ENCODE measurements at places on chromosomes 12 and 14.

DNA sequence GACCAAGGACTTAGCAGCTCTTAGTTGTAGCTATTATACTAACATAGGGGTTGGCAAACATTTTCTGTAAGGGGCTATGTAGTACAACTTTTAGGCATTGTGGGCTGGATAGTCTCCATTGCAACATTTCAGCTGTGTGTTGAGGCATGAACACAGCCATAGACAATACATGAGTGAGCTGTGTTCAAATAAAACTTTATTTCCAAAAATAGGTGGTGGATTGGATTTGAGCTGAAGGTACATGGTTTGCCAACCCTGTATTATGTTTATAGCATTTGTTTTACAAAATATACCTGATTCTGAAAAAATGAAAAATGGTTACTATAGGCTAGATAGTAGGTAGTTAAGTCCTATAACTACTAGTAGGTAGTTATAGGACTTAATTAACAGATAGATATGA is 40.5 kb downstream of the ETNK1 start:
- H3K36me3 ChIP-seq, result peaks cover 17% of the 10 kb centered on the region
- no peak overlapping the region for H3K4me3 ChIP-seq
- no peak for DNase-seq
- peaks cover 1% of the 10 kb centered on the region for H3K4me1 ChIP-seq
- H3K27ac ChIP-seq, result no peak overlapping the region

DNA sequence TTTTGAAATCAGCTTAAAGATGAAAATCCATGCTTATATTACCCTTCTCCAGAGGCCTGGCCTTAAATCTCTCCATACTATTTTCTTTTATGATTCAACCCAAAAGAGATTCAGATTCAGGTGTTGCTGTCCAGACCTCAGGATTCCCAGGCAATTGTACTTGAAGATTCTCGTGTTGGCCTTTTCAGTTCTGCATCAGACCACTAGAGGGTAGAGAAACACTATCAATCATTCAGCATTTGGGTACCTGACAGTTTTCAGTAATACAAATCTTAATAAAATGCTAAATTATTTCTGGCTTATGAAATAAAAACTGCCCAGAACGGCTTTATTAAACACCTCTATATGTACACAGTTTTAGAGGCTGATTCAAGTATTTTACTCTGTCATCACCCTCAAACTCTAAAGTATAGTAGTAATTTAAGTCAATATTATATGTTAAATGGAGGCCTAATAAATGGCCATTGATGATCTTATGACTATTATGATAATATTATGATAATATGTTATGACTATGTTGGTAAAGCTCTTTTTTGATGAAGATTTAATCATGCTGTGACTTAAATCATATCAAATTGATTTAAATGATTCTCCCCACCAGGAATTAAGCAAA is 301.1 kb downstream of the DUSP6 start:
- DNase-seq, result peak; percentile 26
- no peak overlapping the region for H3K4me3 ChIP-seq
- H3K27me3 ChIP-seq, result peaks cover 2% of the 10 kb centered on the region
- H3K27ac ChIP-seq, result no peak overlapping the region
- H3K36me3 ChIP-seq, result peaks cover 4% of the 10 kb centered on the region

DNA sequence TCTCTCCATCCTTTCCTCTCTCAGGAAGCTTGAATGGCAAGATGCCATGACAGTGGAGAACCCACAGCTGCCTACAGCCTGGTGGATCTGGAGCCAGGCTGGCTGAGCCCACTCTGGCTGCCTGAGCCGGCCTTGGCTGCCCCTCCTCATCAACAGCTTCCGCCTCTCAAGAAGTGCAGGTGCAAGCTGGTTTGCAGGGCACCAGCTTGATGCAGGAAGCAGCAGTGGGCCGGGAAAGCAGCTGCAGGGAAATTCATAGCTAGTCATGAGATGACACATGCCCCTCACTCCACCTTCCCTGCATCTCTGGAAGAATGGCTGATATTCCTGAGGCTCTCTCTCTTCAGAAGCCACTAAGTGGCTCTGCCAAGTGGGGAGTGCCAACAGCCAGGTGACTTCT is 289.1 kb downstream of the RPS29 start:
- H3K27ac ChIP-seq, result no peak overlapping the region
- peaks cover 5% of the 10 kb centered on the region for H3K27me3 ChIP-seq
- no peak for DNase-seq
- H3K36me3 ChIP-seq, result no peaks in the 10 kb centered on the region
- no peaks in the 10 kb centered on the region for H3K4me1 ChIP-seq
- no peak overlapping the region for H3K4me3 ChIP-seq

- H3K27me3 ChIP-seq, result peaks cover 1% of the 10 kb centered on the region
- H3K36me3 ChIP-seq, result no peaks in the 10 kb centered on the region
- no peak overlapping the region for H3K4me3 ChIP-seq
- peaks cover 11% of the 10 kb centered on the region for H3K4me1 ChIP-seq
These were observed 33.4 kb upstream of the TXNRD1 start for GRCh38 chr12:104182144-104182543.

DNA sequence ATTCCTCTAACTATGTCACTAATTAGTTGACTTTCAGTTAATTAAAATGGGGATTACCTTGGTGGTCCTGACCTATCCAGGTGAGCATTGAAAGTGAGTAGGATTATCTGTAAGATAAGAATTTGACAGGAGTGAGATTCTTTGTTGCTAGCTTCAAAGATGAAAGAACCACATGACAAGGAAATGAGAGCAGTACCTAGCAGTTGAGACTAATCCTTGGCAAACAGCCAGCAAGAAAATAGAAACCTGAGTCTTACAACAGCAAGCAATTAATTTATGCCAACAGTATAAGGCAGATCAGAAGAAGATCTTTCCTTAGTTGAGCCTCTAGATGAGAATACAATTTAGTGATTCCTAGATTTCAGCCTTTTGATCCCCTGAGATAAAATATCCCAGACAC is 1058.4 kb downstream of the LRFN5 start:
- H3K4me1 ChIP-seq, result no peaks in the 10 kb centered on the region
- H3K27ac ChIP-seq, result no peak overlapping the region
- no peak for DNase-seq
- no peak overlapping the region for H3K4me3 ChIP-seq

- no peak overlapping the region for H3K27ac ChIP-seq
- no peaks in the 10 kb centered on the region for H3K36me3 ChIP-seq
- H3K27me3 ChIP-seq, result peaks cover 2% of the 10 kb centered on the region
- H3K4me1 ChIP-seq, result no peaks in the 10 kb centered on the region
- DNase-seq, result no peak
- no peak overlapping the region for H3K4me3 ChIP-seq
These were observed 176.6 kb upstream of the KITLG start for GRCh38 chr12:88756917-88757316.
